Stimulated activated CD4-positive, alpha-beta T cell treated with anti-CD3 and anti-CD28 coated beads, Interleukin-15, amount 100 ng/mL, for 24 hours (primary cell): ENCODE measurements at places on chromosomes 16 and 17.

DNA sequence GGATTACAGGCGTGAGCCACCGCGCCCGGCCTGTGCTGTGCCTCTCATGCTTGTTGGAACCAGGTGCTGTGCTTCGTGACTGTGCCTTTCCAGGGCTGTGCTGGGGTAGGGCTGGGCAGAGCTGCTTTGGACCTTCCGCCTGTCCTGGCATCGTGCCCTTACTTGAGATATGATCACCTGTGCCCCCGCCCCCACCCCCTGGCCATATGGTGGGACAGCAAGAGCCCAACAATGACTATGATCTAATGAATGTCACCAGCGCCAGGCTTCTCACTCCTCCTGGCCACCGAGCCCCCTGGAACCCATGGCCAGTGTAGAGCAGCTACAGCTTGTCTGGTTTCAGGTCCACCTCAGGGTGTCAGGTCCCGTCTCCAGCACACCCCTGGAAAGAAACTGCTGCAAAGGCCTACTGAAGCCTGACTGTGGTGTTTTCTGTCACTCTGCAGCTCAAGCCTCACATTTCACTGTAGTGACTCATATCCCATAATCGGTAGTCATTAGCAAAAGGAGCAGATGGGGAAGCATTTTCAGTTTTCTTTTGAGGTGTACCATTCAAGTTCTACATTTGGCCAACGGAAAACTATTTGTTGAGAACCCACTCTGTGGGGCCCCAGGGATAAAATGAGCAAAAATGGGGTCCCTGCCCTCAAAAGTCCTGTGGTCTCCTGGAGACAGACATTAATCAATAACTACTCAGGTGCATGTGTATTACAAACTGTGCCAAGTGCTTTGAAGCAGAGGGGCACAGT is 22.1 kb downstream of the FCSK start:
- peak; percentile 70 for DNase-seq

- peak; percentile 21 for DNase-seq
Measured at GRCh38 chr16:15552507-15552906, 90.4 kb downstream of the MARF1 start.

GRCh38 chr17:50111673-50112655 is 16.8 kb downstream of the PDK2 start:
- DNase-seq, result no peak

- no peak for DNase-seq
Measured at GRCh38 chr17:39538866-39539265, 68.9 kb downstream of the NEUROD2 start.

DNA sequence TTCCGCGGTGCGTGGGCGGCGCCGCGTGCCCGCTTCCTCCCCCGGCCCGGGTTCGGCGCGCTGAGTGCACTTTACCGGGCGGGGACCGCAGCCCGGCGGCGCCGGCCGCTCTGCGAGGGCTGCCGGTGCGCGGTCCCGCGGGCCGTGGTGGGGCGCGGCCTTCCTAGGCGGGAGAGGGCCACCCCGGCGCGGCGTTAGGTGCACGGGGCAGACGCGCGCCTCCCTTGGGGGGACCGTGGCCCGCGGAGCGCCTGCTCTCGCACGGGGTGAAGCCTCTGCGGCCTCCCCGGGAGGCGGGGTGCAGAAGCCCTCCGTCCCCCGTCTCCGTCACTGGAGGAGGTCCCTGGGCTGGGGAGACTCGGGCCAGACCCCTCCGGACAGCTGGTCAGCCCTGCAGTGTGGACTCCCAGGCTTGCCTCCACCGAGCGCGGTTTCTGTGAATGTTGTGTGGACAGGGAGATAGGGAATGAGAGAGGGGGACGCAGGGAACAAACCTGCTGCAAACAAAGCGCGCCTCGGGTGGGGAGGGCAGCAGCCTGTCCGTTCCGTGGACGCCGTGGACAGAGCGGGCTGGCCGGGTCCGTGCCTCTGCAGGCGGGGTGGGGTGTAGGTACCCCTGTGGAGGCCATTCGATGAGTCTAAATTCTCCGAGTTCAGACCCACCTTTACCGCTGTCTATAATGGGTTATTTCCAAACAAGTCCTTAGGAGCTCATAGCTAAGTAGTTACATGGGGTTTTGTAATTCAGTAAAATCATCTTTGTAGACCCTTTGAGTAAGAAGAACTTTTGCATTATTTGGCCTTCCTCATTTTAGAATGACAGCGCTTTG is 721 bp downstream of the TBCD start:
- no peak for DNase-seq

- DNase-seq, result no peak
Measured at GRCh38 chr17:55442462-55442861, 20.8 kb upstream of the MMD start.

DNA sequence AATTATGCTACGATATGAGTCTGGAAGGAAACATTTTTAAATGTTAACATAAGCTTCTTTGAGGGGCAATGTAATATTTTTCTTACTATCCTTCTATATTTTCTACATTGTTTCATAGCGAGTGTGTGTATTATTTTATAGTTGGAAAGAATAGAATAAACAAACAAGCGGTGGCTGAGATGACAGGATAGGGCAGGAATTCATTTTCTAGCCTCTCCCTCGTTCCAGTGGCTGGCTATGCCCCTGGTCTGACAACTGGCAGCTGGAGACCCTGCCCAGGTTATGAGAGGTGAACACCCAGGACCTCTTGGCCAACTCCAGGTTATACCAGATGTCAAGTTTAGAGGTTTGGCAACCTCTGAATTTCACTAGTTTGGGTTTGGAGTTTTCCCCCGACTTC is 14.5 kb upstream of the TNRC6C start:
- DNase-seq, result no peak

GRCh38 chr17:57461082-57461481 is 204.8 kb downstream of the MSI2 start:
- DNase-seq, result peak; percentile 59

GRCh38 chr17:61469949-61470348 is 17.7 kb downstream of the TBX4 start:
- DNase-seq, result no peak

GRCh38 chr17:59372138-59372751 is 40.8 kb downstream of the YPEL2 start:
- DNase-seq, result no peak

GRCh38 chr17:38534498-38534885 is 71.3 kb downstream of the SRCIN1 start:
- DNase-seq, result no peak

- no peak for DNase-seq
Measured at GRCh38 chr16:76511203-76511602, 234.0 kb downstream of the CNTNAP4 start.

GRCh38 chr17:10156599-10156947 is 41.8 kb downstream of the GAS7 start:
- no peak for DNase-seq

DNA sequence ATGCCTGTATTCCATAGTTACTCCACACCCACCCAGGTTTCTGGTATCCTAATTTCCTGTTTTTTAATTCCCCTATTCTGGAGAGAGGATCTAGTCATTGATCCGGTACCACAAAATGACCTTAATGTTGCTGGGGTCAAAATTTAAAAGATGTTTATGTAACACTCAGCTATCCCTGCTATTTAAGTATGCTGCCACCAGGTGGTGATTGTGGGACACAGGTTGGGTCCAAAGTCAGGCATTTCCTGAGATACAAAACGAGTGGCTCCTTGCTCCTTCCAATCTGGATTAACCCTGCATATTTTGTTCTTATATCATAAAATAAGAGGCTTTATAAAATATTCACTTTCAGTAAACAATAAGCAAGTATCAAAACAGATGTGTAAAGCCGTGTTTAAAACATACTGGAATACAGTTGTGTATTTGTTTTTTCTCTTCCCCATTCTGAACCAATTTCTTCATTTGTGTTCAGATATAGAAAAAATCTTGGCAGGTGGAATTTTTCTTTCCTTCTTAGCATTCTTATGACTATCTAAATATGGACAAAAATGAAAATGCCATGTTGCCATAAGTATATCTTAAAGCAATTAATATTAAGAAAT is 16.3 kb downstream of the HS3ST4 start:
- DNase-seq, result peak; percentile 38

DNA sequence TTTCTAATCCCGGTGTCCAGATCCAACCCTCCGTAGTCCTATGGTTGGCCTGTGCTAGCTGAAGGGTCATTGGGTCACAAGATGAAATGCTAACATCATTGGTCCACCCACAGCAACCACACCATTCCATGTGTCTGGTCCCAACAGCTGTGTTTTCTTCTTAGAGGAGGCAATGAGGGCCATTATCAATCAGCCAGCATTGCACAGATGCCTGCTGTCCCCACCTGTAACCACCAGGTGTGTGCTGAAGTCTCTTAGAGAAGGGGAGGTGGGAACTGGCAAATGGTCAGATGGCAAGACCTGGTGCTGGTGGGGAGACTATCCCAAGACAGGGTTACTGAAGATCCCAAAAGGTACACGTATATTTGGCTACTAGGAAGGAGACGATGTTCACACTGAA is 37.4 kb downstream of the HIC1 start:
- no peak for DNase-seq

- no peak for DNase-seq
Measured at GRCh38 chr17:57379895-57380434, 123.6 kb downstream of the MSI2 start.

- no peak for DNase-seq
Measured at GRCh38 chr16:11215935-11216556, 40.0 kb downstream of the SOCS1 start.

DNA sequence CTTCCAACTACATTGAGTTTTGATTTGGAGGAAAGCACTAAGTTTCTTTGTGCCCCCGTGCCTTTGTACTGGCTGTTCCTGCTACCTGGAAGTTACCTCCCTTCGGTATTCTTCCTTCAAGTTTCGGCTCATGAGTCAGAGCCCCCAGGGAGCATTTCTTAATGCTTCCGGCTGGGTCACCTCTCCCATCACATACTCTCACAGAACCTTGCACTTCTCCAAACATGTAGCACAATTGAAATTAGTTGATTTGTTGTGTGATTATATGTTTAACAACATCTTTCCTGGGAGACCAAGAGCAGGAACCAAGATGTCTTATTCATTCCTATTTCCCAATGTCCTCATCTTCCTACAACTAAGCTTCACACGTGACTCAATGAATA is 158.6 kb upstream of the CDH5 start:
- no peak for DNase-seq

DNA sequence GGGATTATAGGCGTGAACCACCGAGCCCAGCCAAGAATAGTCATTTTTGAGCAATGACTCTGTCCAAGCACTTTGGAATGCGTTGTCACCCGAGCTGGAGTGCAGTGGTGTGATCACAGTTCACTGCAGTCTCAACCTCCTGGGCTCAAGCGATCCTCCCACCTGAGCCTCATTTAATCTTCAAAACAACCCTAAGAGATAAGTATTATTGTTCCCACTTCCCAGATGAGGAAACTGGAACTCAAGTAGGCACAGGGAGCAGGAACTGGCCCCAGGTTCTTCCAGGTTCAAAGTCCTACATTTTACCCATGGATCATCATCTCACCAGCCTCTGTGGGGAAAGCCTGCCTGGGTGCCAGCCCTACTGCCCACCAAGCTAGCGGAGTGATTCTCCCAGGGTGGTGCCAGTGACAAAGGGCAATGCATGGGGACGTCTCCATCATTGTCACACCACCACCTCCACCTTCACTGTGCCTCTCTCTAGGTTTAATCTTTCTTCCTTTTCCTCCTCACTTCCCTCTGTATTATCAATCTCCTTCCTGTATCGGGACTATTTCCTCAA is 11.3 kb upstream of the RNF157 start:
- no peak for DNase-seq

DNA sequence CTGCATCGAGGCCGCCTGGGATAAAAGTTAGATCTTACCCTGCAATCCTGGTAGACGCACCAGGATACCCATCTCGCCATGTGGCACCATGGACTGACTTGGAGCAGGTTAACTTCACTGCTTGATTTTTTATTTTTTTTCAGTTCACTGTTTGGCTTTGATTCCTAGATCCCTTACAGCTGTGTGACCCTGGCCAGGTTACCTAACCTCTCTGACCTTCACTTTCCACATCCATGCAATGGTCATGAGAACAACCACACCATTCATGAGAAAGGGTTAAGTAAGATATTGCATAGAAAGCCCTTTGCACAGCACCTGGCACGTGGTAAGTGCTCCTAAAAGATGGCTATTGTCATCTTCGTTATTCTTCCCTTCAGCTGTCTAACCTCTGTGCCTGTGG is 230.5 kb downstream of the SOX9 start:
- DNase-seq, result no peak

- no peak for DNase-seq
Measured at GRCh38 chr17:41919165-41919817, 540 bp upstream of the ACLY start.

GRCh38 chr17:8274816-8275215 is 13.7 kb upstream of the RANGRF start:
- DNase-seq, result no peak

DNA sequence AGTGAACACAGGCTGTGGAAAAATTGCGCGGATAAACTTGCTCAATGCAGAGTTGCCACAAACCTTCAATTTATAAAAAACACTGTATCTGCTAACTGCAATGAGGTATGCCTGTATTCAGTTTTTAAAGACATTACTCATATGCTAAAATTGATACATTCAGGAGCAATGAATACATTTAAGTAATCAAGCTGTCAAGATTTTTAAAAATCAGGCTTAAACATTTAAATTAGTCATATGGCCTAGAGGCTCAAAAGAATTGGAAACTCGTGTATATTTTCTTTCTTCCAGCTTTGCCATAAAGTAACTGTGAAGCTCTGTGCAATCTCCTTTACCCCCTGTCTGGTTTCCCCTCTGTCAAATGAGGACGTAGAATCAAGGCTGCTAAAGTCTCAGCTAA is 4.1 kb downstream of the SYNRG start:
- DNase-seq, result no peak

DNA sequence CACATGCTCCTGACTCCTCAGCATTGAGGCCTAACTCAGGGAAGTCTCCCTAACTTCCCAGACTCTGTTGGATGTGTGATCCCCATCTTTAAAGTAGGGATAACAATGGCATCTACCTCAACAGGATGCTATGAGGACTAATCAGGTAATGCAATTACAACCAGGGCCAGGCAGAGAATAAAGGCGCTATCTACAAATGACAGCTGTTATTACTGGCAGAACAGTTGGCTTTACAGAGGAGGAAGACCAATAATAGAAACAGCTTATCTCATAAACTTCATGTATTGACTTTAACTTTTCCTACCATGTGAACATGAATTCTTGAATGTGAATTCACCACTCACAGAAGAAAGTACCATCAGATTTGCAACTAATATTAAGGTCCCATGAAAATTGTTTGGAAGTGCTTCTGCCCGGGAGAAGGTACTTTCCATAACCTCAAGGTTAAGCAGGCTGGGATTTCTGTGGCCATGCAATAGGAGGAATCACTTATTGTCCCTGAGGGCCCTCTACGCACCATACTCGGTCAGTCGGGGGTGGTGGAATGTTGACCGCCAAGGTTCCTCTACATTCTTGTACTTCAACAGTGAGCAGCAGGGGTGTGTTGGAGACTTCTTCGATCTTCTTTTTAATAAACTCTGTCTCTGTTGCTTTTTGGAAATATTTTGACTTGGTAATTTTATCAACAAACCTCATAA is 22.6 kb upstream of the ERN1 start:
- no peak for DNase-seq

- peak; percentile 92 for DNase-seq
Measured at GRCh38 chr16:56576585-56577299, 11.9 kb downstream of the MT4 start.

- no peak for DNase-seq
Measured at GRCh38 chr16:87929986-87930385, 6.3 kb downstream of the CA5A start.
